ENCODE measurements at places on chromosomes 12 and 14. TPM values are rescaled to one million over a fixed set of nuclear protein-coding genes. Genes with fewer than 3 reads are reported as not detected.

DNA sequence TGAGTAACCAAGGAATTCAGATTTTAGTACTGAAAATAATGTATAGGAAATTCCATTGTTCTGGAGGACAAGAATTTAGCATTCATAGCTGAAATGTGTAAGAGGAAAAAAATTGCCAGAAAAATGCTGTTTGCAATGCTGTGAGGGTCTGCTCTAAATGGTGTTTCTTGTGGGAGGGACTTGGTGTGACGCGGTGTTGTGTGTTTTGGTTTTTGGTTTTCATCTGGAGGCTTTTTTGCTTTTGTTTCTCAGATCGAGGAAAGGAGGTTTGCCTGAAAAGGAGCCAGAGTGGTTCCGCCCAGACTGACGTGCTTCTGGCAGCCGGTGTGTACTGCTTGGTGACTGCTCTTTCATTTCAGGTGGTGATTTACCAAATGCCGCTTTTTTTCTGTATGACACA lies 211.8 kb upstream of the HMGA2 start:
- no peak for DNase-seq

DNA sequence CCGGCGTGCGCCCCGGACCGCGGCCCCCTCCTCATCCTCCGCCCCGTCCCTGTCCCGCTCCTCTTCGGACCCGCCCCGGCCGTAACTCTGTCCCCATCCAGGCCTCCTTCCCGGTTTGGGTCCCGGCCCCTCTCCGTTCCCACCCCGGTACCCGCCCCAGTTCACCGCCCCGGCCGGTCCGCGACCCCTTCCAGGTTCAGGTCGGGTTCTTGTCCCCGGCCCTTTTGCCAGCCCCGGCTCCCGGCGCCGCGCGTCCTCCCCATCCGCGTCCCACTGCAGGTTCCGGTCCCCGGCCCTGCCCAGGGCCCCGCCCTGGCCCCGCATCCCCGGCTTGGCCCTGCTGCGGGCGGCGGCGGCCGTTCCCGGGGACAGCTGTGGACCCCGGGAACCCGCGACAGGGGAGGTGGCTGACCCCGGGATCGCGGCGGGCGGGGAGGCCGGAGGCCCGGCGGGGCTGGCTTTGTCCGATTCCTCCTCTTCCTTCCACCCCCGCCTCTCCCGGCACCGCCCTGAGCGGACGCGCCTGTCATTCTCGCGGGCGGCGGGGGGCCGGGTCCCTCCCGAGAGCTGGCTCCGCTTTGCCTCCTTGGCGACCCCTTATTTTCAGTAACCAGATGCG lies 601 bp downstream of the KLC1 start:
- no peak for DNase-seq

- DNase-seq: no peak
These were observed 45.7 kb downstream of the TTC6 start for GRCh38 chr14:37641117-37641516.

GRCh38 chr12:57415088-57415487 lies 15.8 kb downstream of the R3HDM2 start:
- DNase-seq: no peak

PTPRQ gene
- total RNA-seq: not detected

OR6C2 gene
- not detected for total RNA-seq

CD163L1 gene
- total RNA-seq: 69.3 TPM

RPS6KL1 gene
- total RNA-seq: 3.4 TPM
